ENCODE measurements at places on chromosomes 3 and 15. TPM values are rescaled to one million over a fixed set of nuclear protein-coding genes. Genes with fewer than 3 reads are reported as not detected.

GOLGA8O gene
- total RNA-seq, result 0.21 TPM

PRTG gene
- 9.9 TPM for total RNA-seq

PPP1R2 gene
- 13.4 TPM for total RNA-seq

CTDSPL gene
- total RNA-seq, result 10.2 TPM

BOC gene
- 6.4 TPM for total RNA-seq

CORO2B gene
- 3.5 TPM for total RNA-seq

FANCD2OS gene
- total RNA-seq, result not detected

RAB8B gene
- 17.7 TPM for total RNA-seq

MME gene
- not detected for total RNA-seq

UNC13C gene
- not detected for total RNA-seq

SPINT1 gene
- total RNA-seq, result 1.2 TPM

ITIH1 gene
- not detected for total RNA-seq

P3H2 gene
- 36.8 TPM for total RNA-seq

GOLGA8T gene
- total RNA-seq, result 1.6 TPM

COL6A5 gene
- total RNA-seq, result not detected

HYPK gene
- 5.7 TPM for total RNA-seq

PLA2G4E gene
- not detected for total RNA-seq

SH2D7 gene
- not detected for total RNA-seq

CCRL2 gene
- total RNA-seq, result not detected

DENND4A gene
- 6.4 TPM for total RNA-seq

TMEM207 gene
- total RNA-seq, result not detected

AMT gene
- total RNA-seq, result 0.26 TPM

ATR gene
- 11.1 TPM for total RNA-seq

MOBP gene
- not detected for total RNA-seq

EXD1 gene
- total RNA-seq, result not detected

SLC27A2 gene
- 42.0 TPM for total RNA-seq

WDR72 gene
- 6.1 TPM for total RNA-seq

PPP1R14D gene
- total RNA-seq, result not detected

KATNBL1 gene
- total RNA-seq, result 31.4 TPM

TM6SF1 gene
- not detected for total RNA-seq

REC114 gene
- not detected for total RNA-seq

CCDC54 gene
- not detected for total RNA-seq

PARP15 gene
- not detected for total RNA-seq

P2RY12 gene
- not detected for total RNA-seq

NUP210 gene
- 41.7 TPM for total RNA-seq

VPS39 gene
- 17.8 TPM for total RNA-seq

RETNLB gene
- total RNA-seq, result not detected

RBP2 gene
- total RNA-seq, result not detected

INAFM2 gene
- 5.3 TPM for total RNA-seq

Data from A549 treated with ZK216348 at 1 μM for 4 hours (cell line).